Fibroblast of lung (primary cell): ENCODE measurements at places on chromosomes 3 and 15.

GRCh38 chr3:147336543-147337278 lies 69.6 kb downstream of the ZIC4 start:
- no peak for DNase-seq

- peak; percentile 48 for DNase-seq
Measured at GRCh38 chr3:192207239-192207638, 520.1 kb downstream of the FGF12 start.

DNA sequence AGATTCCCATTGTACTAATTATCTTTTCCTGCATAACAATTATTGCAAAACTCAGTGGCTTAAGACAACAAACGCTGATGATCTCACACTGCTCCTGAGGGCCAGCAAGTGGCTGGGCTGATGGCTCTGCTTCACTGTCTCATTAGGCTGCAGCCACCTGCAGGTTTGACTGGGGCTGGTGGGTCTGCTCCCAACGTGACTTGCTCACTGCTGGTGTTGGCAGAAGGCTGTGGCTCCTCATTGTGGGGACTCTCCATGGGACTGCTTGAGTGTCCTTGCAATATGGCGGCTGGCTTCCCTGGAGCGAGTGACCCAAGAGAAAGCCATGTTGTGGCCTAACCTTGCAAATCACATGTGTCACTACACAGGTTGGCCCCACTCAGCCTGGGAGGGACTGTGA lies 71.1 kb downstream of the PLXNA1 start:
- no peak for DNase-seq

DNA sequence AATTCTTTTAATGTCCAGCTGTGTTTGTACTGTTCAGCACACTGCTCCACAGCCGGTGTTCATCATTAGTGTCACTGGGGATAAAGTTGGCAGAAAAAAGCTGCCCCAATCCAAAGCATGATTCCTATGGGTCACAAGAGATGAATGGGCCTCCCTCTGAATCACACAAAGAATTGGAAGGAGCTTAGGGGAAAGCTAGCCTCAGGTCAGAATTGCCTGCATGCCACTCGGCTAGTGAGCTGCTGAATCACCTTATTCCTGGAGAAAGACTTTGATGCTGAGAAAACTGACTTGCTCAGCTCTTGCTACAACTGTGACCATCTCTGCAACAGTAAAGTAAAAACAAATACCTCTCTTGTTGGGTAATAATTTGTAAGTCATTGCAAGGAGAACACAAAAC lies 3.5 kb downstream of the CCK start:
- peak; percentile 31 for DNase-seq
